Mesenteric fat pad (tissue), 1 donor: ENCODE measurements at places on chromosomes 1 and 21. TPM values are rescaled to one million over a fixed set of nuclear protein-coding genes. Genes with fewer than 3 reads are reported as not detected.
A peak's percentile ranks its signal among the peaks of the same experiment; 100 is the strongest.

HAO2 gene
- not detected for total RNA-seq

- DNase-seq = no peak
These were observed 65.9 kb downstream of the MACF1 start for GRCh38 chr1:39270368-39270767.

- peak; percentile 68 for DNase-seq
These were observed 146.0 kb upstream of the COL6A1 start for GRCh38 chr21:45835301-45836267.

RORC gene
- 0.10 TPM for total RNA-seq

- no peak for DNase-seq
These were observed 25.1 kb upstream of the LRRC47 start for GRCh38 chr1:3821447-3821846.

DNA sequence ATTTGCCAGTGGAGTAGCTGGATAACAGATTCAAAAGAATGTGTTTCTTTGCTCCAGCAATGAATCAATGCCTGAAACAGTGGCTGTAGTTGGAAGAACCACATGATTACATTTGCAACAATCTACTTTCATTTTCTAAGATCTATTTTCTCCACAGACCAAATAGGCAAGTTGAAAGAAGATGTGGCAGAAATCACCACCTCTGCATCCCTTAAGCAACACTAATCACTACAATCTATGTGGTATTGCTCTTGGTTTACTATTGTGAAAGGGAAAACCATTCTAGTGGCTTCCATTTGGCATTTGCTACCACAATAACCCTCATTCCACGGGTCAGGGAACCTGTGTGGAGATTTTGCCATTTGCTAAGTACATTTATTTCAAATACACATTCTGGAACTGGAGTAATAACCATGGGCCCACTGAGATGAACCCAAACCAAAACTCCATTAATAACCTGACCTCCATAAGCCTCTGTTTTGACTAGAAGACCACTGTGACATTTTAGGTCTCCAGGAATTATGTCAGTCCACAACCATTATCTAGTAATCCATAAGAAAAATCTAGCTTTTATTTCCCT, 66.3 kb downstream of the C1orf185 start:
- no peak for DNase-seq

MTARC2 gene
- 45.2 TPM for total RNA-seq

FALEC gene
- not detected for total RNA-seq

DNA sequence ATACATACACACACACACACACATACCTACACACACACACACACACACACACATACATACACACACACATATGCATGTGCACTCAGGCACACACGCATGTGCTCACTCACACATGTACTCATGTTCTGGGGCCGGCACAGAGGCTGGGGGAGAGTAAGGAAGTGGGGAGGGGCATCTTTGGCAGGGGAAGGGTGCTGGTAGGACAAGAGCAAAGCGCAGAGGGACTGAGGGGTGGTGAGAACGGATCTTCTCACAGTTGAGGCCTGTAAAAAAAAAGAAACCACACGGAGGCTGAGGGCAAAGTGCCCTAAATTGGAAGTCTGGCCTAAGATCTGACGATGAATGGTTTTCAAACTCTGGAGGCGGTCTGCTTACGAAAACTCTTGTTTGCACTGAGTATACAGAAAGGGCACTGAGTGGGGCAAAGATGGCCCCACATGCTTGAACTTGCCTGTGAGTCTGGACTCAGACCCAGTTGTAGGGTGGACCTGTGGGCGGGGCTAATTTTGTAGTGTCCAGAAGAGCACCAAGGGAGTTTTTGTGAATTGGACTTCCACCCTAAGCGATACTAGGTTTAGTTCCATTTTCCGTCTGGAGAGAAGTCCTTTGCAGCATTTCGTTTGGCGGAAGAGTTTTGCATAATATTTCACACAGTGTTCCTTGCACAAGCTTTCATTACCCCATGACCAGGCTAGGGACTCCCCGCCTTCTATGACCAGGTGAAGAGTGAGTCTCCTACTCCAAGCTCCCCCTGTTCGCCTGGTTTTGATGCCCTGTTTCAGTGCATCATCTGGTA, 79.3 kb upstream of the LYST start:
- no peak for DNase-seq

GRCh38 chr1:209030454-209031167, 552.9 kb upstream of the CAMK1G start:
- DNase-seq = no peak

- peak; percentile 94 for DNase-seq
These were observed 10.5 kb downstream of the SLC30A2 start for GRCh38 chr1:26035203-26035958.

DNA sequence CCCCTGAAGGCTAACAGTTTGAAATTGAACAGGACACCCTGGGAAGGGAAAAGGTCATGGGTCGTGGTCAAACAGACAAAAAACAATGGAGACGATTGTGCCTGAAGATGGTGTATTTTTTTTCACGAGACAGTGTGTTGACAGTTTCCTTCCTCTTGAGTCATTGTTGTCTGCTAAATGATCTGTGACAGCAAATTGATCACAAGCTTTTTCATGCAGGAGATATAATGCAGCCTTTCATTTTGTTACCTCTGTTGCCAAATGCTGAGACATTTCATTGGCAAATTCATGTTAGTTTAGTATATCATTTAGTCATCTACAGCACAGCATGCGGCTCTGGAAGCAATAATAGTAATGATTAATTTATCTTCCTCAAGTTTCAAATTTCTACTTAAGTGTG, 27.7 kb downstream of the UBE2U start:
- DNase-seq = no peak

DNA sequence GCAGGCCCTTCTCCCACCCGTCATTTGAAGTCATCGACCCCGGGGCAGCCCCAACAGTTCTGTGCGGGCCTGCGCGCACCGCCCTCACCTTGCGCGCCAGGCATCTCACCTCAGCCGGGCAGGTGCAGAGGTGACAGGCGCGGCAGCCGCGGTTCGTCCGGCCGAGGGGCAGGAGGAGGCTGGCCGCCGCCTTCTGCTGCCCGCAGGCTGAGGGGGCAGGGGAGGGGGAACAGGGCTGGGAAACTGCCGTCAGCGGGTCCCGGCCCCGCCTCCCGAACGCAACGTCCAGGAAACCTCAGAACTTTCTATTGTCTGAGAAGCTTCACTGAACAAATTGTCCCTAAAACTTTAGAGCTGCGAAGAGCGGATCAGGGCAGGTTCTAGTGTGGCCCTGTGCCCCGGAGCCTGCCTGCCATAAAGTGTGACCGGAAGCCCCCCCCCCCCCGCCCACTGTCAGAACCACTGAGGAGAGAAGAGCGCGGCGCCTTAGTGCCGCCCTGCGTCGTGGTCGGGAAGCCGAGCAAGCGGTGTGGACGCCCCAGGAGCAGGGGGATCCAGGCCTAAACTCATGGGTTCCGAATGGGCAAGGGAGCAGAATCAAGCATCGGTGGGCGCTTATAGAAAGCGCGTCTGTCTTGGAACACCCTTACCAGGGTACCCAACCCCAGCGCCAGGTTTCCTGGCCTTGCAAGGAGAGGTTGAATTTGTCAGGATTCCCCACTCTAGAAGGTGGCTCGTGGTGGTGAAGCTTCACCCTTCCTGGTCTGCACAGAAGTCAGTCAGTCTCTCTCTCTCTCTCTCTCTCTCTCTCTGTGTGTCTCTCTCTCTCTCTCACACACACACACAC, 13.3 kb upstream of the TBX15 start:
- DNase-seq = no peak
